GM13976 (cell line): ENCODE measurements at places on chromosomes 5 and 9.

DNA sequence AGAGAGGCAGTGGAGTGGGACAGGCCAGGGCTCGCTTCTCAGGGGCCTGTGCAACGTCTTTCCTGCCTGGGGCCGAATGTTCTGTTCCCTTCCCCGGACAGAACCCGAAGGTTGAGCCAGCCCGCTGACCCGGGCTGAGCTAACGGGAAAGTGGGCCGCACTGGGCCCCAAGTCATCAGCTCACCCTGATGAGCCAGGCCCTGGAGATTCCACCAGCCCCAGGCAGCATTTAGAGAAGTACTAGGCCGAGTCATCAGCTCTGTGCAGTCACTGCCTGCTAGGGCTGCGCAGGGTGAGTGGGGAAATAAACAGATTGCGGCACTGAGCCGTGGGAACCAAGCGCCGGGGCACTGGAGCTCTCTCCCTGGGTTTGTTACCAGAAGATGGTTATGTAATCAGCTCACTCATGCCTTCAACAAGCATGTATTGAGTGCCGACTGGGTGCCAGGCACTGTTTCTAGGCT, 29.1 kb upstream of the DUSP1 start:
- no peak for DNase-seq

GRCh38 chr5:88108490-88109279, 160.0 kb downstream of the TMEM161B start:
- no peak for DNase-seq

- DNase-seq, result no peak
Observed at GRCh38 chr9:76486151-76486550, 27.2 kb downstream of the GCNT1 start.

GRCh38 chr5:132309679-132310078, 15.5 kb downstream of the SLC22A4 start:
- no peak for DNase-seq

DNA sequence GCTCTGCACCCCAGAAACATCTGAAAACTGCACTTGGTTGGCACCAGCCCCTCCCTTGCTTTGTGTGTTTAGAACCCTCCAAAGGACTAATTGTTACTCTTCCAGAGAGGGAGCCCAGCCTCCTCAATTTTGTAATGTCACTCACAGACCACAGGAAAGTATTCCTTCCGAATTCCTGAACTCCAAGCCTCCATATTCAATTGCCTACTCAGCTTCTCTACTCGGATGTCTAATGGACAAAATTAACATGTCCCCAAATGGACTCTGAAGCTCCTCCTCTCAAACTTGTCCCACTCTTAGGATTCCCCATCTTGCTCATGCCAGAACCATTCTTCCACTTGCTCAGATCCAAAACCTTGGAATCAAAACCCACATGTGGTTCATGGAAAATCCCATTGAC, 3.9 kb upstream of the TMEM171 start:
- no peak for DNase-seq

- DNase-seq, result no peak
Observed at GRCh38 chr5:54090495-54091120, 219.8 kb downstream of the ARL15 start.

DNA sequence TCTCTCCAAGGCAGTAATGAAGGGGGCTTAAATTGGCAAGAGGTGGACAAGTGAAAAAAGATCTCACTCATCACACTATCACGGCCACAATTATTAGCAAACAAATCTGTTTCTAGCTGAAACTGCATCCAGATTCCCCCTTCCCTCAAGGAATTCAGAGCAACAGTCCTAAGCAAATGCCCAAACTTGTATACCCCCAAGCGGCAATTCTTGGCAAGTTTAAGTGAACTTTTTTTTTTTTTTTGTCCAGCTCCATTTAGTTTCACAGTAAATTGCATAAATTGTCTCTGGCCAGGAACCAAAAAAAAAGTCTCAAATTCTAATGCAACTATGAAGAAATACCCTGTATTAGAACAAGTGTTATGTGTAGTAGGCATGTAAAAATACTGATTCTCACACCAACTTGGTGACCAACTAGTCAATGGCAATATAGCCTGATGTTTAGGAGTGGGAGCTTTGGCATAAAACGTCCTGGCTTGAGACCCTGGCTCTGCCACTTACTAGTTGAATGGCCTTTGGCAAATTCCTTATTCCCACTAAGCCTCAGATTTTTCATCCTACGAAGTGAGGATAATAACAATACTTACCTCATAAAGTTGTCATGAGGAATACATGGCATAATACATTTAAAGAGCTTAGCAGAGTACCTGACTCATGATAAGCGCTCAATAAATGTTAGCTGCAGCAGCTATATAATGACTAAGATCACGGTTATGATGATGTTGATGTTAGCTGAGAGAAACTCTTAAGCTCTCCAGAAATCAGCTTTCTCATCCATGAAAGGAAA, 193.2 kb downstream of the ADAMTSL1 start:
- no peak for DNase-seq

DNA sequence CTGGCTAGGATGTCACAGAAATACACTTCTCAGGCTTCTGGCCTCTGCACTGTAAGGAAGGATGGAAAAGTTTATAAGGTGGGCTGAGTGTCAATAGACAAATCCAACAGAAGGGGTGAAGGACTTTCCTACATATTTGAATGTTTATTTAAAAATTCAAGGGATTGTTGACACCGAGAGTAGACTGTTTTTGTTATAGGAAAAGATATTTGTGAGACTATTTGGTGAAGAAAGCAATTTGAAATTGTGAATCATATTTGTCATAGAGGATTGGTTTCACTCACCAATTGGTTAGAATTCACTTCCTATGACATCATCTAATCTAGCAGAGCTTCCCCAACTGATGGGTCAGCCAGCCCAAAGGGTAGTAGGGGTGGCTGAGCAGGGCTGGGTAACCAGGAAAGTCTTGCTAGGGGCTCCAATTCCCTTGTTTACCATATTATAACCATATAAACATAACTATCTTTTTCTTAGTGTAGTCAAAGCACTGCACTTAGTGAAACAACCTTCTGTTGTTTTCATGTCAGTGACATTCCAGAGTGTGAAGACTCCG, 14.9 kb upstream of the MEGF10 start:
- no peak for DNase-seq

GRCh38 chr5:172849606-172850453, 15.8 kb downstream of the ERGIC1 start:
- peak; percentile 52 for DNase-seq

- DNase-seq, result no peak
Observed at GRCh38 chr5:135242021-135242865, 156.8 kb downstream of the MACROH2A1 start.

DNA sequence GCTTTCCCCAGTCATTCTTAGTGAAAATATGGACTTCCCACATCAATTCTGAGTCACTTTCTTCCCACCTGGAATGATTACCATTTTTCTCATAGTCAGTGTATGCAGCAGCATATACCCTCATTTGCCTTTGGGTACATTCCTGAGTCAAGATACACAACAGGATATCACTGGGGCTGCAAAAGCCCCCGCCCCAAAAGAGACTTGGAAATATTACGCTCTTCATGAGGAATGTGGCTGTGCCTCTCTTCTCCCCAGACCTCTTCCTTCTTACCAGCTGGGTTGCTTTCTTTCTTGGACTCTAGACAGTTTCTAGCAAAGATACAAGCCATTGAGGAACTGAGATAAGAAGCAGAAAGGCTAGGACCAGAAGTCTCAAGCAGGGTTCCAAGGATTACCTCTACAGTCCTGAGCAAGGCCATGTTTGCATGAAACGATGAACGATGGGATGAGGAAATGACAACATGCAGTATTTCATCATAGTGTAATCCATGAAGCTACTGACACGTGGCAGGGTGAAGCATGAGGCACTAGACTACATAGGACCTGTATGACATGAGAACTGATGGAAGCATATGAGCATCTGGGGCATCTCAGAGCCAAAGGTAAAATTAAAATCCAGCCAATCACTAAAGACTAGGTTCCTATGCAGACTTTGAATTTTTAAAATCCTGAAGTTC, 218.1 kb downstream of the RAB3C start:
- no peak for DNase-seq

- no peak for DNase-seq
Observed at GRCh38 chr9:120463765-120464164, 116.2 kb downstream of the CDK5RAP2 start.

GRCh38 chr5:18111906-18112465, 477.7 kb downstream of the TAF11L14 start:
- no peak for DNase-seq

GRCh38 chr5:6737043-6737941, 24.1 kb downstream of the TENT4A start:
- peak; percentile 77 for DNase-seq

GRCh38 chr5:94746731-94747124, 128.3 kb downstream of the SLF1 start:
- DNase-seq, result peak; percentile 21

DNA sequence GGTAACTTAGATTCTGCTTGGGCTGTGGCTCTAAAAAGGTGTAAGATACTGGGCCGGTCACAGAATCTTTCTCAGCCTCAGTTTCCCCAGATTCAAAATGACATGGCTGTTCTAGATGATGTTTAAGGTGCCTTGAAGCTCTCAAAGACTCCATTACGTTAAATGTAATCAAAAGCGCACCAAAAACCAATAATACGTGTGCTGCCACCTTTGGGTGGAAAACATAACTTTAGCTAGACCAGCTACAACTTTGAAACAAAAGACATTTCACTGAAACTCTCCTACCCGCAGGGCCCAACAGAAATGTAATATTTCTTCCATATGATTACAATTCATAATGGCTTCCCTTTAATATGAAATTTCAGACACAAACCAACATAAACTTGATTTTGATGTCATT, 35.0 kb upstream of the PCSK5 start:
- no peak for DNase-seq

GRCh38 chr9:90460220-90460619, 182.4 kb downstream of the DIRAS2 start:
- no peak for DNase-seq

GRCh38 chr9:3962496-3962895, 337.4 kb downstream of the GLIS3 start:
- no peak for DNase-seq

DNA sequence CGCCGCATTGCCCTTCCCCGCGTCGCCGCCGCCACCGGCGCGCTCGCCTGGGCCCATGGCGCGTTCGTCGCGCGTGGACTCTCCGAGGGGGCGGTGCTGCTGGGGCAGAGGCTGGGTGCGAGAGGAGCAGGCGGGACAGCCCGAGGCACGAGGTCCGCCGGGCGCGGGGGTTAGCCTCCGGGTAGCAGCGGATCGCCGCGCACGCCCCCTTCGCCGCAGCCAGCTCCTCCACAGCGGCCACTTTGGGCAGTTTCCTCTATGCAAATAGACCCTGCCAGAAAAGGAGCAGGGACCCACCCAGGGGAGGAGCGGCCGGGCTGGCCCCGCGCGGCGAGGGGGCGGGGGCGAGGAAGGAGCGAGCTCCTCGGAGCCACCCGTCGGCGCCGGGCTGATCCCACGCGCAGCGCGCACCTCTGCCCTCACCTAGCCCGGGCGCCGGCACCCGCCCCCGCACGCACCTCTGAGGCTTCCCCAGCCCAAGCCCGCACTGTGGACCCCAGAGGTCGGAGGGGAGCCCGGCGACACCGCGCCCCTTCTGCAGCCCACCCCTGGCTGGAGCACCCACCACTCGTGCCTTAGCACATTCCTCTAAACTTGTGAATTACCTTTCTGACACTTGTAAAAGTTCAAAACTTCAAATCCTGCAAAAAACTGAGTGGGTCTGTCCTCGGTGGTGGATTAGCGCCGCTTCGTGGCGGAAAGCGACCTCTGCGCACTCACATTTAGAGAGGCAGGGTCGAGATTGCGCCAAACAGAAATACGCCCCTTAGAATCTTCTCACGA, at the start of gene COL23A1:
Gene COL23A1 (minus strand): TSS at position 253 of the 783 bp plus-strand sequence.
- DNase-seq, result peak; percentile 65

- peak; percentile 13 for DNase-seq
Observed at GRCh38 chr5:164672931-164673694, 1167.7 kb downstream of the MAT2B start.

DNA sequence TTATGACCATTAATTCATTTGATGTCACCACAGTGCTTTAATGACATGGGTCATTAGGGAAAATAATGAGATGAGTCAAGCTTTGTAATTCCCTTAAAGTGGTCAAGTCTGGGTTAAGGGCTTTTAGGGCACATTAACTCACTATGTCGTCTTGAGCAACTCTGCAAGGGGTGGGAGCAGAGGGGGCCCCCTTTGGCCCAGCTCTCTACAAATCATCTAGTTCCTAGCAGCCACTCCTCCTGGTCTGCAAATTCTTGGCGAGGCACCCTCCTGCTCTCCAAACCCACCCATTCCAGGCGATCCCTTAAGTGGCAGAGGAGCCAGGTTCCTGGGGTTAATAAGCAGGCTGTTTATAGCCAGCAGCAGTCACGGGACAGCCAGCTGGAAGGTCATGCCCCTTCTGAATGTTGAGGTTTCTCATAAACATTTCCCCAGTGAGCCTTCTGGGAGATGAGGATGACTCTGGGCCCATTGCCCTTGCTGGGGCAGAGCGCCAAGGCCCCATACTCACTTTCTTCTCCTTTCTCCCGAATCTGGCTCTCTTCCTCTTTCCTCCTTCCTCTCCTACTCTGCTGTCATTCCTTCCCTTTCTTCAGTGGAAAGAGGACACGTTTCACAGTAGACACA, 14.3 kb upstream of the GPX3 start:
- DNase-seq, result no peak

GRCh38 chr5:67986761-67987160, 228.8 kb upstream of the PIK3R1 start:
- DNase-seq, result no peak

DNA sequence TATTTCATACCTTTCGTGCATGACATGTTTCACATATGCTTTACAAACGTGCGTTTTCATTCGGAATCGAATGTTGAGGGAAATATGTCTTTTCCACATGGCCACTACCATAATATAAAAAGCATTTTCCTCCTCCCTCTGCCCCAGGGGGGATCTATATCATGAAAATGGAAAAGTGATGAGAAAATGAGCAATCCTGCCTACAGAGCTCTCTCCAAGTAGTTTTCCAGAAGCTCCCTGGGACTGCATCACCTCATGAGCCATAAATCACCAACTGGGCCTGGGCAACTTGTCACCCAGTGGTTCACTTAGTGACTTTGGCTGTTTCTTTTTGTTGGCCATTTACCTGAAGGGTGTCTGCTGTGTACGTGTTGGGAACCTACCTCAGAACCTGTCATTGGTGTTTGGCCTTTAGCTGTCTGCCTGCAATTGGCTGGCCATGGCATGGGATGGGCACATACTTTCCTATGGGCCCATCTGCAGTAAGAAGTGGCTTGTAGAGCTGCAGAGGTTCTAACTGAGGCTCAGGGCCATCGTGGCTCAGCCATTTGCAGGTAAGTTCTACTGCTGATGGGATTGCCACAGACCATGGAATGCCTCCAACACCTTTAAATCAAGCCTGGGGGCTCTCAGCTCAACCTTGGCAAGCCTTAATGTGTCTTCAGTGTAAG, 9.5 kb upstream of the TIFAB start:
- DNase-seq, result no peak

GRCh38 chr5:120790339-120790738, 326.2 kb downstream of the PRR16 start:
- no peak for DNase-seq

GRCh38 chr9:15371448-15371845, 51.2 kb upstream of the SNAPC3 start:
- no peak for DNase-seq

DNA sequence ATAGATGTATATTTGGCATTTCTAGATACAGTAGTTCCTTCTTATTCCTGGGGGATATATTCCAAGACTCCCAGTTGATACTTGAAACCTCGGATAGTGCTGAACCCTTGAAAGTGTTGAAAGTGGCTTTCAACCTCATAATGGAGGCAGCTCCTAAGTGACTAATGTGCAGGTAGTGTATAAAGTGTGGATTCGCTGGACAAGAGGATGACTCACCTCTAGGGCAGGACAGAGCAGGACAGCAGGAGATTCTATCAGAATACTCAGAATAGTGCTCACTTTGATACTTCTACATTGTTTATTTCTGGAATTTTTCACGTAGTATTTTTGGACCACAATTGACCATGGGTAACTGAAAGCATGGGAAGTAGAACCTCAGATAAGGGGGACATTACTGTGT, 1138.9 kb upstream of the WWC1 start:
- no peak for DNase-seq
